ENCODE measurements at places on chromosomes 4 and X.
A peak's percentile ranks its signal among the peaks of the same experiment; 100 is the strongest.

DNA sequence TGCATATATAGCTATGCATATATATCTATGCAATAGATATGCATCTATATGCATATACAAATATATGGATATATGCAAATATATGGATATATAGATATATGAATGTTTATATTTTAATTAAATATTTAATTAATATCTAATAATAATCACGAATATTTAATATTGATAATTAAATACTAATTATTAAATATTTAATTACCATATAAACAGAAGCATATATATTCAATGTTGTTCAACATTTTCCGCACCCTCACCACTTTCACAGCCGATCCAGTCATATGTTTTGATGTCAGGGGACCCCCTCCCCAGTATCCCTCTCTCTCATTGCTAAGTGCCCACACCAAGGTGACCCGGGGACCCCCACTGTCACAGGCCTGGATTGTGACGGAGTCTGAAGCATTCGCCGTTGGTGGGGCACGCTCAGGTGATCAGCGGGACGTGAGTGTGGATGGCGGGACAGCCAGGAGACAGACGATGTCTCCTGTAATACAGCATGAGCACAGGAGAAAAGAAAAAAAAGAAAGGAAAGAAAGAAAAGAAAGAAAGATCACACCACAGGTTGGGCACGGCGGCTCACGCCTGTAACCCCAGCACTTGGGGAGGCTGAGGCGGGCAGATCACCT lies 199.7 kb downstream of the CRLF2 start:
- no peak for DNase-seq
- no peaks in the 10 kb centered on the region for H3K36me3 ChIP-seq
- no peaks in the 10 kb centered on the region for H3K4me1 ChIP-seq
- no peak overlapping the region for H3K27ac ChIP-seq

DNA sequence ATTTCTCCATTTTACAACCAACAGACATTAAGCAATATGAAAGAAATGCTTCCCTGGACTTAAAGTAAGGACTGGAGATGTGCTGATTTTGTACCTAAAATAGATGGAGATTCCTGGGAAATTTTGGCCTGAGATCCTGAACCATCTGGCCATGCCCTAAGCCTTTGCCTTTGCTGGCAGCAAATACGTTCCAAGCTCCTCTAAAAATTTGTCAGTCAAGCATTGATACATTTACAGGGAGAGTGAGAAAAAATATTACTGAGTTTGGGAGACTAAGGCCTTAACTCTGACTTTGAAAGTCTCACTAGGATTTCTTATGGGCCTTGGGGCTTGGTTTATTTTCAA lies 63.9 kb downstream of the FHDC1 start:
- peak overlapping the region; percentile 59 for H3K27ac ChIP-seq
- H3K36me3 ChIP-seq = no peaks in the 10 kb centered on the region
- no peak overlapping the region for H3K4me3 ChIP-seq
- DNase-seq = no peak
- H3K4me1 ChIP-seq = peaks cover 59% of the 10 kb centered on the region

DNA sequence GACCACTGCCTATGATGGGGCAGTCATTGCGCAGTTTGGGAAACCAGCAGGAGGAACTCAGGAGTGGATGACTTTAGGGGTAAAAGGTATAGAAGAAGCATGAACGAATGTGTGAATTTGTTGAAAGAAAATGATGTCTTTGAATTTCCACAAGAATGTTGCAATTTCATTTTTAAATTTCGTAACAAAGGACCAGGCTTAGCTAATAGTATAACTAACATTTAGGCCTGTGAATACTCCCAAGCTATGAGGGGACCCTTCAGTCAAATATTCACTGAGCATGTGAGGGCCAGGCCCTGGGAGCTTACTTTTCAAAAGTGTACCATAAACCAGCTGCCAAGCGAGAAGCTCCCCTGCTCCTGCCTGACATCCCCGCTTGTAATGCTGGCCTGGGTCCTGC lies 5.3 kb downstream of the MPC1L start:
- peaks cover 18% of the 10 kb centered on the region for H3K36me3 ChIP-seq
- no peak for DNase-seq
- no peak overlapping the region for H3K4me3 ChIP-seq
- H3K27me3 ChIP-seq = no peaks in the 10 kb centered on the region
- H3K27ac ChIP-seq = no peak overlapping the region

DNA sequence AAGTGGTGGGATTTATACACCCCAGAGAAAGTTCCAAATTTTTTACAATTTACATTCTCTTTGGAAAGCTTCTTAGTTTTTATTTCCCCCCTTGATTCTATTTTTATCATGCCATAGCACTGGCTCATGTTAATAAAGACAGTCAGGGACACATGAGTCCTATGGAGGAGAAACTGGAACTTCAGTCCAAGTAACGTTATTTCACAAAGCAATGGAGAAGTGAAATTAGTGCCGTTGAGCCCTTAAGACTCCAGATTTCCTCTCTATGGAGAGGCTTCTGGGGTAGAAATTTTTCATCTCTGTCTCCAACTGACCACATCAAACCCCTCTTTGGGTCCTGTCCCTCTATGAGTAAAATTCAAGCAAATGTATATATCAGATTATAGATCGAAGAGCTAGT lies 12.8 kb upstream of the TASL start:
- no peak for DNase-seq
- no peaks in the 10 kb centered on the region for H3K36me3 ChIP-seq
- no peaks in the 10 kb centered on the region for H3K4me1 ChIP-seq
- H3K4me3 ChIP-seq = no peak overlapping the region
- no peak overlapping the region for H3K27ac ChIP-seq

DNA sequence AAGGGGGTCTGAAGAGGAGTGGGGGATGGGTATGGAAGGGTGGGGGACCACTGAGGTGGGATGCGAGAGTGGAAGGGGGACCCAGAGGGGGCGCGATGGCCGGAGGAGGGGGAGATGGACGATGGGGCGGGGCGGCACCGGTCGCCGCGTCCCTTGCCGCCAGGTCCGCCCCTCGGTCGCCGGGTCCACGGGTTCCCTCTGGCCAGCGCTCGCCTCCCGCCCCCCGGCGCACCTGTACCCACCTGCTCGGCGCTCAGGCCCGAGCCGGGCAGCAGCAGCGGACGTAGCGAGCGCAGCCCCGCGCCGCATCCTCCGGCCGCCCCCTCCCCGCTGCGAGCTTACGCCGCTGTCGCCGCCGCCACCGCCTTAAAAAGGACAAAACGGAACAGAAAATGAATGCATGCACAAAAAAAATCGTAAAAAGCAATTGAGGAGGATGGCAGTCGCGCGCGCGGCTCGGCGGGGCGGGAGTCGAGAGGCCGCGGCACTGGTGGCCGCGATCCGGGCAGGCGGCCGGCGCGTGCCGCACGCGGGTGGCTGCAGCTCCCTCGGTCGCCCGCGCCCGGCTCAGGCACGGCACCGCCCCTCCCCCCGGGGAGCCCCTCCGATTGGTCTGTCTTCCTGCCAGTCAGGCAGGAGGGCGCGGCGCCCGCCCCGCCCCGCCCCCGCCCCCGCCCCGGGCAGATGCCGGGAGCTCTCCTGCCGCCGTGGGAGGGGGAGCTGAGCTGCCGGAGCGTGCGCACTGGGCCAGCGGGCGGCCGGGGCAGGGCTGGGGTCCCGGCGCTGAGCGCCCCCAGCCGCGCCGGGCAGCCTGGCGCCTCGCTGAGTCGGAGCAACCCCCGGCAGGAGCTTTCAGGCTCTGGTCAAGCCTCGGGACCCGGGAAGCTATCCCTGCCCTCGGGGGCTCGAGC lies at the start of gene JAKMIP1:
TSS of gene JAKMIP1 (minus strand) at position 539 of the 911 bp plus-strand sequence. CDS start 87,699 bp downstream, outside the sequence.
- H3K36me3 ChIP-seq = no peaks in the 10 kb centered on the region
- DNase-seq = peak; percentile 83
- H3K27me3 ChIP-seq = peaks cover 60% of the 10 kb centered on the region
- no peaks in the 10 kb centered on the region for H3K4me1 ChIP-seq
- H3K4me3 ChIP-seq = peak within 1 kb of the TSS; percentile 46

- H3K4me1 ChIP-seq = no peaks in the 10 kb centered on the region
- no peak for DNase-seq
- H3K4me3 ChIP-seq = no peak overlapping the region
Measured at GRCh38 chr4:104881136-104881886, 265.4 kb upstream of the TET2 start.

DNA sequence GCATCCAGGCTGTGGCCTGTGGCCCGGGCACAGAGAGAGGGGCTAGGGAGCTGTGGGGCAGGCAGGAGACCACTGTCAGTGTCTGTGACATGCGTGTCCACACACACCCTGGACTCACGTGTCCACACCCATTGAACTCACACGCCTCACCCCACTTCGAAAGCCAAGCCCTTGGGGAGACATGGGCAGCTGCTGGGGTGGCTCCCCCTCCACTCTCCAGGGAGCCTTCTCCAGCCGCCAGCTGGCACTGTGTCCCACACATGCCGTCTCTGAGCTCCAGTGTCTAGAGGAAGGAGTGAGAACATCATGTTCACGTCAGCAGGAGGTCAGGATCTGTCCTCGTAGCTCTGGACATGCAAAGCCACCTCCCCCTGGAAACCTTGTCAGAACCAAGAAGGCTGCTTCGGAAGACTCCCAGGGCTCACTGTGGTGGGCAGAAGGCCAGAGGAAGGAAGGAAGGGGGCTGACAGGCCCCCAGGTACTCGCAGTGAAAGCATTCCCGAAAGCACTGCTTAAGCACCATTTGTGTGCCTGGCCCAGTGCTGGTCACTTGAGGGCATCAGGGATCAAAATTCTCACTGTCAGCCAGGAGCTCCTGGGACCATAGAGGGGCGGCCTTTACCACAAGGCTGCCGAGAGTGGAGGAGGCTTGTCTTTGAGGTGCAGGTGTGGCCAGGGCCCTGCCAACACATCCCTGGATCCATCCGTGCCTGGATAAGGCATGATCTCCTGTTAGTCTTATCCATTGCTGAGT lies 61.4 kb downstream of the HTRA3 start:
- no peaks in the 10 kb centered on the region for H3K36me3 ChIP-seq
- no peaks in the 10 kb centered on the region for H3K4me1 ChIP-seq
- no peaks in the 10 kb centered on the region for H3K27me3 ChIP-seq
- no peak overlapping the region for H3K4me3 ChIP-seq
- H3K27ac ChIP-seq = no peak overlapping the region
- no peak for DNase-seq

DNA sequence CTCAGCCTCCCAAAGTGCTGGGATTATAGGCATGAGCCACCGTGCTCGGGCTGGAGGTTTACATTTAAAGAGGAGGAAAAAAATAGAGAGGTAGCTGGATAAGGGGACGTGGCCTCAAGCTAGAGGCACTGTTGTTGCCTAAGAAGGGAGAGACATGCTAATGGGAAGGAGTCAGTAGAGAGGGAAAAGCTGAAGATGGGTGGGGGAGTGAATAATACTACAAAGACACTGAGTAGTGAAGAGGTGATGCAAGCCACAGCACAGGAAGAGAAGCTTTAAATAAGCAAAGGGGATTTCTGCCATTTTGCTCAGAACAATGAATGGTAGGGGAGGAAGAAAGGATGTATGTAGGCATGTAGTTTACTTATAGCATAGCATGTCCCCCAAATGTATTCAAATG lies 11.5 kb upstream of the AP1S2 start:
- no peak overlapping the region for H3K27ac ChIP-seq
- H3K4me3 ChIP-seq = no peak overlapping the region
- DNase-seq = no peak
- H3K4me1 ChIP-seq = no peaks in the 10 kb centered on the region
- peaks cover 13% of the 10 kb centered on the region for H3K27me3 ChIP-seq
- H3K36me3 ChIP-seq = no peaks in the 10 kb centered on the region

GRCh38 chr4:149370002-149370401 lies 445.6 kb downstream of the IQCM start:
- H3K36me3 ChIP-seq = no peaks in the 10 kb centered on the region

DNA sequence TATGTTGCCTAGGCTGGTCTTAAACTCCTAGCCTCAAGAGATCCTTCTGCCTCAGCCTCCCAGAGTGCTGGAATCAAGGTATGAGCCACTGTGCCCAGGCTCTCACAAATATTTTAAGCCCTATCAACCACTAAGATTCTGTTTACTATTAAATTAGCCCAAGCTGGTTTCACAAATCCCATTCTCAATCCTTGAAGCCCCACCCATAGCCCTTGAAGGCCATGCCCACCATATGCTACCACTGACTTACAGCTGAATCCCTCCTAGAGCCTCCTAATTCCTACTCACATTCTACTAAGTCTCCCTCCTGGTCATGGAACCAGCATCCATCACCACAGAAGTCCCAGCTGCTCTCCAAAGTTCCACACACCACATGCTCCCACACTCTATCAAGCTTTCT lies 9.7 kb downstream of the GRIPAP1 start:
- H3K36me3 ChIP-seq = peaks cover 19% of the 10 kb centered on the region
- no peak for DNase-seq
- no peak overlapping the region for H3K27ac ChIP-seq
- no peak overlapping the region for H3K4me3 ChIP-seq
- no peaks in the 10 kb centered on the region for H3K4me1 ChIP-seq

DNA sequence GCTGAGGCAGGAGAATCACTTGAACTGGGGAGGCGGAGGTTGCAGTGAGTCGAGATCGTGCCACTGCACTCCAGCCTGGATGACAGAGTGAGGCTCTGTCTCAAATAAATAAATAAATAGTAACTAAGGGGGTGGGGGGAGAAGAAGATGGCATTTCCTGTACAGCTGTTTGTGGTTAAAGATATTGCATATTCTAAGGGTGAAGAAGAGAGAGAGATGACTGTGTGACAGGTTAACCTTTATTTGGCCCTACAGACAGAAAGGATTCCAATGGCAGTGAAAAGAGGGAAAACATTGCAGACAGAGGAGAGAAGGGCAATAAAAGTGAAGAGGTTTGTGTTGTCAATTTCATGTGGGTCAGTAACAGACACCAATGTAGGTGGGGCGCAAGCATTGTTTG lies 9.4 kb downstream of the TASL start:
- no peaks in the 10 kb centered on the region for H3K36me3 ChIP-seq
- H3K27me3 ChIP-seq = no peaks in the 10 kb centered on the region
- DNase-seq = peak; percentile 69
- no peak overlapping the region for H3K27ac ChIP-seq
- no peak overlapping the region for H3K4me3 ChIP-seq
- no peaks in the 10 kb centered on the region for H3K4me1 ChIP-seq

DNA sequence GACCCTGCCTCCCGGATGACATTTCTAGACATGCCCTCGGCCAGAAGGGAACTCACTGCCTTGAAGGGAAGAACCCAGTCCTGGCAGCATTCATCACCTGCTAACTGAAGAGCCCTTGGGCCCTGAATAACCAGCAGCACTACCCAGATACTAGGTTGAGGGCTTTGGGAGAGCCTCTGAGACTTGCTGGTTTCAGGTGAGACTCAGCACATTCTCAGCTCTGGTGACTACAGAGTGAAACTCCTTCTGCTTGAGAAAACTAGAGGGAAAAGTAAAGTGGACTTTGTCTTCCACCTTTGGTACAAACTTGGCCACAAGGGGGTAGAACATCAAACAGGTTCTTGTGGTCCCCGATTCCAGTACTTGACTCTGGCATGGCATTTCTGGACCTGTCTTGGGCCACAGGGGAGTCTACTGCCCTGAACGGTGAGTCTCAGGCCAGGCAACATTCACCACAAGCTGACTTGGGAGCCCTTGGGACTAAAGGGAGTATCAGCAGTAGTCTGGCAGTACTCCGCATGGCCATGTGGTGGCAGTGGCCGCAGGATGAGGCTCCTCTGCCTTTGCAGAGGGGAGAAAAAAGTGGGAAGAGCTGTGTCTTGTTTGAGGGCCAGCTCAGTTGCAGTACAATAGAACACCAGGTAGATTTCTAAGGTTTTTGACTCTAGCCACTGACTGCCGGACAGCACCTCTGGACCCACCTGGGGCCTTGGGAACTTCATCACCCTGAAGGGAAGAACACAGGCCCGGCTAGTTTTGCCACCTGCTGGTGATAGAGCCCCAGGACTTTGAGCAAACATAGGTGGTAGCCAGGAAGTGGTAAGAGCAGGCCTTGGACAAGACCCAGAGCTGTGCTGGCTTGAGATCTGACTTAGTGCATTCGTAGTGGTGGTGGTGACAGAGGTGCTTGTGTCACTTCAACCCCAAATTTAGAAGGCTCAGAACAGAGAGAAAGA lies 414.8 kb downstream of the OPHN1 start:
- no peaks in the 10 kb centered on the region for H3K36me3 ChIP-seq
- H3K4me1 ChIP-seq = no peaks in the 10 kb centered on the region
- DNase-seq = peak; percentile 41
- H3K27ac ChIP-seq = no peak overlapping the region
- no peak overlapping the region for H3K4me3 ChIP-seq

Data from A673 (cell line).